Stimulated activated CD4-positive, alpha-beta T cell treated with anti-CD3 and anti-CD28 coated beads, Interleukin-12 subunit alpha, Interleukin-12 subunit beta, amount 100 ng/mL, for 4 hours (primary cell): ENCODE measurements at places on chromosomes 4 and X.

GRCh38 chrX:16593801-16594200 lies 56.2 kb upstream of the S100G start:
- DNase-seq, result no peak

GRCh38 chr4:75547647-75548387 lies 8.0 kb upstream of the ODAPH start:
- no peak for DNase-seq

DNA sequence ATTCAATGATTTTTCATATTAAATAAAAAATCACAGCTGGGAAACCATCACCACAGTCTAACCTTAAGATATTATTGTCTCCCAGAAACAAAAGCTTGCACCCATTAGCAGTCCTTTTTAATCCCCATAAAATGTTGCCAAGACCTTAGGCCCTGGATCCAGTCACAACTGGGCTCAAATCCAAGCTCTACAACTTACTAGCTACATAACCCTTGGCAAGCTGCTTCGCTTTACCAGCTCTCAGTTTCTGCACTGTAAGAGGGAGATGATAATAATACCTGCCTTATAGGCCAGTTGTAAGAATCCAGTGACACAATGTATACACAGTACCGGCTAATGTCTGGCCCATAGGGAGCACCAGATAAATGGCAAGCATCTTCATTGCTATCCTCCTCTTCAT lies 400.9 kb upstream of the FGF13 start:
- DNase-seq, result no peak

DNA sequence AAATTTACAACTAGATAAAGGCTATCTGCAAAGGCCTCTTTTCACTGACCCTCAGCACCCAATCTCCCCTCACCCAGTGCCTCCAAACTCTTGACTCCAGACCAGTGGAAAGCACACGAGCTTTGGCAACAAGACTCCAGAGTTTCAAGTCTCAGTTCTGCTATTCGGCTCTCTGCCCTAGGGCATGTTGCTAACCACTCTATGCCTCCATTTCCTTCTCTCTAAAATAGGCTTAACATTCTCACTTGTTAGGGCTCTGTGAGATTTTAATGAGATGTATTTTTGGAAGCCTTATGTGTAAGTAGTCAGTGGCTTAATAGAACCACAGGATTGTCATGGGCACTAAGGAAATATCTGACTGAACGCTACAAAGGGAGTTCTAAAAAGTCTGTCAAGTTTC lies 116.5 kb upstream of the IQCM start:
- DNase-seq, result no peak

DNA sequence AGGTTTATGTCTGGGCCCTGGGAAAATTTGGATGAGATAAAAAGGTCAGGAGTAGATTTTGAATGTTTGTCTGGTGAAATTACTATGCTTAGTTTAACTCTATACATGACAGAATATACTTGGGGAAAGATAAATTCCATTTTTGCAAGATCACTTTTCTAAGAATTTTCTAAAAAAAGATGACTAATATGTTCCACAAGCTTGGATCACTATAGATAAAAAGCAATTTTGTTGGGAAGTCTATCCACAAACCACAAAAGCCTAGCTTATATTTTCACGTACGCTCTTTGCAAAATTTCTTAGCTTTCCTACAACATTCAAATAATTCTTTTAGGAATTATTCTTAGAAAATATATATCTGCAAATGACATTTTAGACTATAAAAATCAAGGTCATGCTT lies 20.6 kb upstream of the COQ2 start:
- DNase-seq, result no peak
